ENCODE measurements at places on chromosomes 2 and 18. TPM values are rescaled to one million over a fixed set of nuclear protein-coding genes. Genes with fewer than 3 reads are reported as not detected.

GRCh38 chr18:61980355-61980754 is 87.5 kb upstream of the RNF152 start:
- no peak overlapping the region for H3K27ac ChIP-seq
- H3K4me1 ChIP-seq: peaks cover 15% of the 10 kb centered on the region
- H3K27me3 ChIP-seq: no peaks in the 10 kb centered on the region
- no peak overlapping the region for H3K4me3 ChIP-seq
- no peak for DNase-seq
- peaks cover 5% of the 10 kb centered on the region for H3K36me3 ChIP-seq

DNA sequence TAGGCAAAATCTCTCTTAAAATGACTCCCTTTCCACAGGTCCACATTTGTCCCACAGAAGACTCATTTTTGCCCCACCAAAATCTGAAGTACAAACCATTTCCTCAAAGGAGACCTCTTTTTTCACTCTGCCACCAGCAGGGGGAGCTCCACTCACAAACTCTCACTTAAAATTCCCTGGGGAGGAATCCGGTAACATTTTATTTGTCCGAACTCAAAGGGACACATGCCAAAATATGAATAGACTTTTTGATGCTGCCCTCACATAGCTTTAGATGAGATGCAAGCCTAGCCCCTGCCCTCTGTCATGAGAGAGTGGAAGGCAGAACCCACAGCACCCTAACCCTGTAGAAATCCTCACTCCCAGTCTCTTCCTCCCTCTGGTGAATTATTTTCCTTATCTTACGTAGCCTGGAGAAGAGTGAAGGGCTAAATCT is 57.1 kb downstream of the RMDN2 start:
- DNase-seq: peak; percentile 49
- H3K27ac ChIP-seq: no peak overlapping the region
- H3K4me3 ChIP-seq: no peak overlapping the region
- peaks cover 8% of the 10 kb centered on the region for H3K4me1 ChIP-seq
- H3K27me3 ChIP-seq: no peaks in the 10 kb centered on the region

DNA sequence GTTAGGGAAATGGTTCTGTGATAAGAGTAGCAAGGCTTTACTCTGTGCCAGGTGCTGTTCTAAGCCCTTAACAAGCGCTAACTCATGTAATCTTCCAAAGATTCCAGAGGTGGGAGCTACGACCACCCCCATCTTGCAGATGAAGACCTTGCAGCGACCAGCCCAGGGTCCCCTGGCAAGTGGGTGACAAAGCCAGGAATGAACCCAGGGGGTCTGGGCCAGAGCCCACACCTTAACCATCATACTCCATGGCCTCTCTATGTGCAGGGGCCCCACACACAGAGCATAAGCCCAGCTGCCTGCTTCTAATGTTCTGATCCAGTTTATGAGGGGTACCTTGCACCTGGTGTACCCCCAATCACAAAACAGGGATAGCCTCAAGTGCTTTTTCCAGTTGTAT is 105.3 kb downstream of the ZBTB7C start:
- H3K27ac ChIP-seq: no peak overlapping the region
- H3K27me3 ChIP-seq: peaks cover 5% of the 10 kb centered on the region
- H3K4me1 ChIP-seq: peaks cover 9% of the 10 kb centered on the region
- H3K4me3 ChIP-seq: no peak overlapping the region

GRCh38 chr2:961786-962185 is 11.1 kb downstream of the SNTG2 start:
- no peak for DNase-seq
- no peak overlapping the region for H3K27ac ChIP-seq
- H3K27me3 ChIP-seq: no peaks in the 10 kb centered on the region

GRCh38 chr2:236359426-236360045 is 95.3 kb upstream of the ASB18 start:
- H3K4me1 ChIP-seq: peaks cover 7% of the 10 kb centered on the region
- H3K36me3 ChIP-seq: no peaks in the 10 kb centered on the region
- no peak for DNase-seq
- H3K27ac ChIP-seq: no peak overlapping the region

DNA sequence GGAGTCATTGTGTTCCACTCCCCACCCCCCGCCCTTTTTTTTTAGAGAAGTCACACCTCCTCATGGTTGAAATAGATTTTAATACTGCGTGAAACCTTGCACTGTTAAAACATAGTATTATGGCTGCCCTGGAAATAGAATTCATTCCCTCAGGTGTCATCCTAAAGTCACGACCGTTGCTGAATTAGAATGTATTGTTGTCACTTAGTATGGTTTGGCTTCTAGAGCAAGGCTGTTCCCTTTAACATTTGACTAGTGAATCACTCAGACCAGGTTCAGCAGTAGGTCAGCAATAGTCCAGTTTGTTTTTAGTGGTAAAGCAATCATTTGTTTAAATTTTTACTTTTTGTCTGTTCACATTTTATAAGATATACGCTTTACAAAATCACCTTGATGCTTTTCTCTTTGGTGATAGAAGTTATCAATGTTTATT is 1.2 kb downstream of the BABAM2 start:
- no peaks in the 10 kb centered on the region for H3K27me3 ChIP-seq
- DNase-seq: no peak
- peak overlapping the region; percentile 97 for H3K4me3 ChIP-seq
- H3K27ac ChIP-seq: peak overlapping the region; percentile 99

Gene DHX57
- total RNA-seq: 16.3 TPM

Gene SLC23A3
- 4.4 TPM for total RNA-seq

- H3K27ac ChIP-seq: peak overlapping the region; percentile 22
- peaks cover 25% of the 10 kb centered on the region for H3K27me3 ChIP-seq
- peak overlapping the region; percentile 51 for H3K4me3 ChIP-seq
- DNase-seq: no peak
Measured at GRCh38 chr2:102142829-102143449, 393 bp downstream of the IL1R1 start.

GRCh38 chr18:35973650-35974049 is 1.2 kb downstream of the RMP24 start:
- H3K36me3 ChIP-seq: peaks cover 32% of the 10 kb centered on the region
- peak overlapping the region; percentile 93 for H3K27ac ChIP-seq
- no peaks in the 10 kb centered on the region for H3K27me3 ChIP-seq
- peak overlapping the region; percentile 89 for H3K4me3 ChIP-seq
- H3K4me1 ChIP-seq: peaks cover 31% of the 10 kb centered on the region

Data from activated naive CD8-positive, alpha-beta T cell treated with anti-CD3 and anti-CD28 coated beads, Interleukin-2, amount 10 ng/mL, durations not matched to agents 7 days and 5 days (primary cell).